ENCODE measurements at places on chromosomes 11 and 22.
A peak's percentile ranks its signal among the peaks of the same experiment; 100 is the strongest.

DNA sequence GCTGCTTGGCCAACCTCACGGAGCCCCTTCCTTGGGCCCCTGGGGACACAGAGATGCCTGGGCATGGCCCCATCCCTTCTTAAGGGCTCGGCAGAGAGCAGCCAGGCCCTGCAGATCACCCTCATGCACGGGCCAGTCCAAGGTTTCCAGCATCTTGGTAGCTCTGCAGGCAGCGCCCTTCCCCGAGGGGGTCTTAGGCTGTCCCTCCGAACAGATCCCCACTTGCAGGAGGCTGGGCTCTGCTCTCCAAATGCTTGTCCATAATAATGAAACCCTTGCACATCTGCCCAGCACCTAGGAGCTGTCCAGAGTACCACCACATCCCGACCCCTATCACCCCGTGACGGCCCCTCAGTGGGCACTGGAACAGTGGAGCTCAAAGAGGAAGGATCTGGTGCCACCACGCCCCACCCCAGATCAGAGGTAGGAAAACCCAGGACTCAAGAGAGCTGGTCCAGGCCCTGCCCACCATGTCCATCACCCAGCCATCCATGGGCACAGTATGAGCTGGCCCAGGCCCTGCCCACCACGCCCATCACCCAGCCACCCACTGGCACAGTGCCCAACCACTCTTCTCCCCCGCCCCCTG, 92.5 kb upstream of the PRR5 start:
- DNase-seq: no peak

GRCh38 chr22:35457729-35458546, 58.0 kb downstream of the MCM5 start:
- no peak for DNase-seq

- no peak for DNase-seq
Observed at GRCh38 chr11:31450841-31451240, 58.6 kb downstream of the IMMP1L start.

GRCh38 chr22:27896245-27896644, 22.8 kb downstream of the PITPNB start:
- no peak for DNase-seq

- DNase-seq: no peak
Observed at GRCh38 chr11:96324912-96325311, 18.1 kb downstream of the MAML2 start.

- no peak for DNase-seq
Observed at GRCh38 chr11:101446726-101447125, 137.1 kb downstream of the TRPC6 start.

DNA sequence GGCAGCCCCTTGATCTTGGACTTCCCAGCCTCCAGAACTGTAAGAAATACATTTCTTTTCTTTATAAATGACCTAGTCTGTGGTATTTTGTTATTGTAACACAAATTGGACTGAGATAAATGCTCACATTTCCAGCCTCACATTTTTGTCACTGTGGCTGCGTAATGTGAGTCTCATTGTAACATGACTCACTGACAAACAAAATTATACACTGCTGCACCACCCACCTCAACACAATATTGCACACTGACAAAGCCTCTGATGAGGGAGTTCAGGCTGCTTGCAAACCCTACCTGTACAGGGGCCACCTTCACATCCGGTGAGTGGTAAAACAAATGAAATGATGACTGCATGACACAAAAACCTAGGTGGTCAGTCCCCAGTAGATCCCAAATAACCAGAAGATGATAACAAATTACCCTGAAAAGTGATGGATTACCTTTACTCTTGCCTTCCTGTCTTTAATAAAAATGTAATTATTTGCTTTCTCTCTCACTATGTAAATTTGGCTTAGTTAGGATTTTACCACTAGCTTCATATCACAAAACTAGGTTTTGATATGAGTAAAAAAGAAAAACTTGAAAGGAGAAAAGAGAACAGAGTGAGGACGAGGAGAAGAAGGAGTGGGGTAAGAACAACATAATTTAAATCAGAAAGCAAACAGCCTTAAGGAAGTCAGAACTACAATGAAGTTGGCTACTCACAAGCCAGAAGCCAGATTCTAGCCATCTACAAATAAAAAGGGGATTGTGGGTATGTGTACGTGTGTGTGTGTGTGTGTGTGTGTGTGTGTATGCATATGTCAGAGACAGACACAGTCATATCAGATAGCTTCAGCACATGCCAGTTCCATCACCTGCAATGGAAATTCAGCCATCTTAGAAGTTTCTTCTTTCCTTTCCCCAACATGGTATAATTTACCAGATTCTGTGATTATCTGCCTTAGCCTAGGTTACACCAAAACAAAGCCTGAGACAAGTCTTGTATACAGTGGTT, 53.4 kb upstream of the SESN3 start:
- no peak for DNase-seq

GRCh38 chr11:77206264-77207018, 78.4 kb downstream of the MYO7A start:
- DNase-seq: no peak

DNA sequence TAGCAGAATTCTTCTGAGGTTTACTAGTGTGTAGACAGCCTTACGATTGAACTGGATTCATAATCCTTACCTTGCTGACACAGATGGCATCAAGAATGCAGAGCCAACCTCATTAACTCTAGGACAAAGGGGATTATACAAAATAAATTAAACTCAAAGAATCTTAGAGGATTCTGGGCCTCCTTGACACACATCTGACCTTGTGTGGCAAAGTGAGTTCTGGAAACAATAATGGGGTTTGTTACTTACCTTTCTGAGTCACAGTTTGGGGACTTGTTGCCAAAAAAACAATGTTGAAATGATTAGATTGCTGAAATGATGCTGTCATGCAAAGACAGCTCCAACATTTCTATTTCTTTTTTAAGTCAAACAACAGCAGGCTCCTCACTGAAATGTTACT, 179.1 kb upstream of the ISX start:
- no peak for DNase-seq

DNA sequence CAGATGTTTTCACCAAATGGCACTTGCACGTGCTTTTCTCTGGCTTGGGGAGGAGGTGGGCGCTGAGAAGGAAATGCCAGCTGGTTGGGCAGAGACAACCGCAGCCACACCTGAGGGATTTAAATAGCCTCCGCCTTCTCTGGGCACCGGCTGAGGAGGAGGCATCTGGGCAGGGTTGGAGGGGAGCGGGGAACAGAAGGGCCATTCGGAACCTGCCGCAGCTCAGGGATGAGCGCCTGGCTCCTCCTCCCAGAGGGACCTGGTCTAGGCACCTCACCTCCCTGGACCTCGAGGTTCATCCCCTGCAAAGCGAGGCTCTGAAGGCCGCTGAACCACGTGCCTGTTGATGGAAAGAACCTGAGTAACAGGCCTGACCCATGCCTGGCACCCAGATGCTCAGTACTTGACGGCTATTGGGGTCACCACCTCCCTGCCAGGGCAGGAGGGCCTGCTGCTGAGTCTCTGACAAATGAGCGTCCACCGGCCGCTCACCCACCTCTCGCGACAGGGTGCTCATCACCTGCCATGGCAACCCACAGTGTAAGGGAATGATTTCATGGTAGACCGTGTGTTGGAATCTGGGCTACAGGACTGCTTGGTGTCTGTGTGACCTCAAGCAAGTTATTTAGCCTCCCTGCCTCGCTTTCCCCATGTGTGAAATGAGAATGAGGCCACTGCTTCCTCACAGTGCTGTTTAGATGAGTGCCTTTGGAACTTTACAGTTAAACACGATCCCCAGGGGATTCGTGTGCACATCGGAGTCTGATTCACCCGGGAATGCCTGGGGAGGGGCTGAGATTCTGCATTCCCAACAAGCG, 2.0 kb upstream of the KDELR3 start:
- no peak for DNase-seq

- DNase-seq: no peak
Observed at GRCh38 chr22:22895776-22896445, 8.3 kb downstream of the IGLL5 start.

DNA sequence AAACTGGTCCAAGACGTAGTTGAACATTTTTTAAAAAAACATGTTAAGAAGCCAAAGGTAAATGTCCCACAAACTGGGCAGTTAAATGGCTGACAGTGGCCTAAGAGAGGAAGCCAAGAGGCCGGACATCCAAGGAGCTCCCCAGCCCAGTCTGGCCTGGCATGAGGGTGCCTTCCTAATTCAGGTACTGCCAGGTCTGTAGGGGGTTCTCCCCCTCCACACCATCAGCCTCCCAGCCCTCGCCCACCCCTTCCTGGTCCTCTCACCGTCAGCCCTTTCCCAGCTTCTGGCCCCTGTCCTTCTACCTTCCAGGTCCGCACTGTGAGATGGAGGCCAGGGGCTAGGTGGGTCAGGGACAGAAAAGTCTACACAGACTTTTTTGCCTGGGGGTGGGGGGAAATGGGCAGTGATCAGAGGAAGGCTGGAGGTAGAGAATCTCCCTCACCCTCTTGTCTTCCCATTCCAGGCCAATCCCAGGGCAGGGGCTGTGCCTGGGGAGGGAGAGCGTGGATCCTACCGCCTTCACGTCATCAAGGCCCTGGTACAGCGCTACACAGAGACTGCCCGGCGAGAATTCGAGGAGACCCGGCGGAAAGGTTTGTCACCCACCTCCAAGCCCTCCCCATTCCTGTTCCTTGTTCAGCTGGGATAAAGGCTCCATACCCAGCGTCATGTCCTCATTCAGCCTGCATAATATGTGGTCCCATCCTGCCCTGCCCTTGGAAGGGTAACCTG, 6.0 kb downstream of the ART5 start:
- no peak for DNase-seq

DNA sequence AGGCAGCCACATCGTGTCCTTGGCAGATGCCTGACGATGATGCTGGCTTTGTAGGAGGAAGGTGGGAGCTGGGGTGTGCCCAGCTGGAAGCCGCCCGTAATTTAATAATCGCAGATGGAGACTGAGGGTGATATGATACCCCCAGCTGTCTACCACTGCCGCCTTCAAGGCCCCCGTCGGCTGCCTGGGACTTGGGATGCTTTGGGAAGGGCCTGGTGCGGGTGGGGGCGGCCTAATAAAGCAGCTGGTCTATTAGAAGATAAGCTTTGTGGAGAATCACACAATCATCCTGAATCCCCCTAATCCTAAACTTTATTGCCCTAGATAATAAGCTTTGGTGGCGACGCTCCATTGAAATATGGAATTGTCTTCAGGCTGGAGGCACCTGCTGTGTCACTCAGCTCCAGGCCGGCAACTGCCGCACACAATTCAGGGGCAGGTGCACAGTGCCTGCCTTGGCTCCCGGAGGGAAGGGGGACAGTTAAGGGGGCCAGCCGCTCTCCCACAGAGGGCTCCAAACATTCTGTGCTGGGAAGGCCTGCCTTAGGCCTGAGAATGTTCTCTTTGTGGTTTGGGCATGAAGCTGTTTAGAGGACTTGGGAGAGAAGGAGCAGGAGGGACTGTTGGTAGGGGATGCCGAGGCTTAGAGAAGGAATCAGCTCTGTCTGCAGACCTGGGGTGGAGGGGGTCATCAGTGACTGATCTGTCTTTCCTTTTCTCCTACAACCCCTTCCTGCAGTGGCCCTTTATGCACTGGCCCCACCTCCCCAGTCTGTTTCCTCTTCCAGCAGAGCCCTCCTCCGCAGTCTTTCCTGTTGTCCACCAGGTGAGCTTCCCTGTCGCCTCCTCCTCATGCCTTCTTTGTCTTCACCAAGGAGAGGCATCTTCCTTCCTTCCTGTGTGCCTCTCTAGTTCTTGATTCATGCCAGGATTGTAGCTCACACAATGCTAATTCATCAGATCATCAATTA, 65.3 kb downstream of the ARL14EP start:
- DNase-seq: no peak

DNA sequence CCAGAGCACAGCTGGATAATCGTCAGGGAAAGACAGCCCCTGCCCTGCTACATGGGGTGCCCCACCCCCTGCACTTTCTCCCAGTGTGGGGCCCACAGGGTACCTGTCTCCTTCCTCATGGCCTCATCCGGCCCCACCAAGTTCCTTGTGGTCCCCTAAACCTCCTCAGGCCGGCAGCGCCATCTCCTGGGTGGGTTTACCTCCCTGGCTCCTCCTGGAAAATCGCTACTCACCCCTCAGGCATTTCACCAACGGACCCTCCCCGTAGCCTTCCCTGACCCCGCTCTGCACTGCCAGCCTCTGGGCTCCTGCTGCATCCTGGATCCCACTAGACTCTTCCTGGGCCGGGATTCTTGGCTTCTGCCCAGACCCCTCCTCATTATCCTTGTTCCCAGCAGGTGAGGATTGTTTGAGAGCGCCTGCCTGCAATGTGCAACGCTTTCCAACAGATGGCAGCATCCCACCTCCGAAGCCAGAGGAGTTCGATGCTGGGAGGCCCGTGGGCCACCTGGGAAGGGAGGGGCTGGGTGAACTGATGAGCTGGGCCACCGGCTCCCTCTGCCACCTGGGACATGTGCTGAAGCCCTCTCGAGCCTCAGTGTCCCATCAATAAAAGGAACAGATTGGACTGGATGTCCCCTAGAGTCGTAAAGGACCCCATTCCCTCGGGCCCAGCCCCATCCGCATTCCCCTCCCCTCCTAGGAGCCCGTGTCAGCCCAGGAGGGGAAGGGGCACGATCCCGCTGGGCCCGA, 44.2 kb upstream of the TTLL12 start:
- peak; percentile 25 for DNase-seq

GRCh38 chr11:1242289-1242688, 19.4 kb downstream of the MUC5B start:
- DNase-seq: no peak

- no peak for DNase-seq
Observed at GRCh38 chr11:78752494-78752893, 177.8 kb upstream of the NARS2 start.

DNA sequence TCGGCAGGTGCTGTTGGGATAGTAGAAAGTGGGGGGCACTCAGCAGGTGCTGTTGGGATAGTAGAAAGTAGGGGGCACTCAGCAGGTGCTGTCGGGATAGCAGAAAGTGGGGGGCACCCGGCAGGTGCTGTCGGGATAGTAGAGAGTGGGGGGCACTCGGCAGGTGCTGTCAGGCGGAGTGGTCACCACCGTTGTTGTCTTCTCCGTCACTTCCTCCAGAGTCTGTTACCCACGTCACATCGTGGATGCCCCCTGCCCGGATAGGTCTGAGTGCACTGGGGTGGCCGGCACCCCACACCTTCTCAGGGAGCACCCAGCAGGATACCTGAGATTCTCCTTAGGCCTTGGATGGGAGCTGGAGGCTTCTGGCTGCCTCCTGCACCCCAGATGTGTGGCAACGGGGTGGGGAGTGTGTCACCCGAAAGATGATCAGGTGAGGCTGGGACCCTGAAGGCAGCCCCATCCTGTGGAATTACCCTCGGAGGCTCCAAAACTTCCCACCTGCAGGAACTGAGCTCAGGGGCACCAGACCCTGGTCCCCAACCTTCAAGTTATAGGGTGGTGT, 24.1 kb upstream of the KRTAP5-7 start:
- DNase-seq: no peak

- DNase-seq: no peak
Observed at GRCh38 chr11:112835591-112836255, 125.5 kb upstream of the NCAM1 start.

GRCh38 chr11:110298301-110298765, 1.9 kb upstream of the RDX start:
- DNase-seq: no peak

- no peak for DNase-seq
Observed at GRCh38 chr11:6911948-6912347, 8.9 kb upstream of the OR2D3 start.

- DNase-seq: no peak
Observed at GRCh38 chr11:116344601-116345000, 428.2 kb downstream of the BUD13 start.

Measured in T-helper 22 cell (primary cell).